Tibial artery (tissue), 4 donors: ENCODE measurements at places on chromosomes 13 and 19.

DNA sequence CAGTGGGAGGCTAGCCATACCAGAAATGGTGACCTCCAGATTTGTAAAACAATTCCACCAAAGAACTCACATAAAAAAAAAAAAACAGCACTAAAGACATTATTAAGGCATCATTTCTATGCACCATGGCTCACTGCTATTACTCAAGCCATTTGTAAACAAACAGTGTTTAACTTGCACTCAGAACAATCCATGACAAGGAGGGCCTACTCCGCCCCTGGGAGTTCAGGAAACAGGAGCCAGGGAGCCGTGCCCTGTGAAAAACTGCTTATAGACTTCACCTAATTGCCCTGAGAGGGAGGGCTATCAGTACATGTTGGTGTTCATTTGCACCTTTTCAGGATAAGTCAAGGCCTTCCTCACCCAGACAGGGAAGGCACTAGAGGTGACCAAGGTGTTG is 103.2 kb downstream of the ZNF429 start:
- DNase-seq, result no peak

GRCh38 chr13:65453982-65454381 is 1776.2 kb downstream of the PCDH9 start:
- no peak for DNase-seq

- peak; percentile 41 for DNase-seq
These were observed 48.6 kb upstream of the GTF3A start for GRCh38 chr13:27375686-27376326.

DNA sequence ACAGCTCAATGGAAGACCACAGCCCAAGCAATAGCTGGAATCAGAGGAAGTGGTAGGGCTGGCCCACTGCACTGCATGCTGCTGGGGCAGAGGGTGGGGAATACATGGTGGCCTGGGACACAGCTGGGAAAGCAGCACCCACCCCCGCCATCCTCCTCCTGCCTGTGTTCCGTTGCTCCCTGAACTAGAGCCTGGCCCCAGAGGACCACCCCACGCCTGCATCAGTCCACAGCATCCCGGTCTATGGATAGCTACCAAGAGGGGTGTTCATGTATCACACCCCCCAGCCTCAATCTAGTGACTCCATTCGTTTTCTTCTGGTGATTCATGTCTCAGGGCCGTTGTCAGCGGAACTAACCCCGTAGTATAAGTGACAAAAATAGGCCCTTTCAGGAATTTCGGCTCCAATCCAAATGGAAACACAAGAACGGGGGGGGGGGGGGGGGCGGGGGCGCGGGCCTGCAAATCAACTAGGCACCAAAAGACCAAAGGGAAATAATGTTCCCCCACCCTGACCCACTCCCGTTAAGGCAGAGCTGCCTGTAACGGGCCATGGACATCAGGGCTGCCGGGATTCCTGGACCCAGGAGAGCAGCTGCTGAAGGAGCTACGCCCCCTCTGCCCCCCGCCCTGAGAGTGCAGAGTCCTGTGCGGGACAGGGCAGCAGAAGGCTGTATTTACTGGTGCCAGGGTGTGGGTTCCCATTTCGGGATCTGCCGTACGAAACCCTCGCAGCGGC is 18.9 kb upstream of the EPHX3 start:
- DNase-seq, result peak; percentile 61

- no peak for DNase-seq
These were observed 97.5 kb downstream of the TNFSF11 start for GRCh38 chr13:42671502-42671901.

GRCh38 chr13:75585153-75585552 is 35.6 kb downstream of the UCHL3 start:
- no peak for DNase-seq

- no peak for DNase-seq
These were observed 148.9 kb downstream of the SIPA1L3 start for GRCh38 chr19:38055655-38056521.

GRCh38 chr19:57850553-57851017 is 926 bp downstream of the ZNF587 start:
- no peak for DNase-seq

DNA sequence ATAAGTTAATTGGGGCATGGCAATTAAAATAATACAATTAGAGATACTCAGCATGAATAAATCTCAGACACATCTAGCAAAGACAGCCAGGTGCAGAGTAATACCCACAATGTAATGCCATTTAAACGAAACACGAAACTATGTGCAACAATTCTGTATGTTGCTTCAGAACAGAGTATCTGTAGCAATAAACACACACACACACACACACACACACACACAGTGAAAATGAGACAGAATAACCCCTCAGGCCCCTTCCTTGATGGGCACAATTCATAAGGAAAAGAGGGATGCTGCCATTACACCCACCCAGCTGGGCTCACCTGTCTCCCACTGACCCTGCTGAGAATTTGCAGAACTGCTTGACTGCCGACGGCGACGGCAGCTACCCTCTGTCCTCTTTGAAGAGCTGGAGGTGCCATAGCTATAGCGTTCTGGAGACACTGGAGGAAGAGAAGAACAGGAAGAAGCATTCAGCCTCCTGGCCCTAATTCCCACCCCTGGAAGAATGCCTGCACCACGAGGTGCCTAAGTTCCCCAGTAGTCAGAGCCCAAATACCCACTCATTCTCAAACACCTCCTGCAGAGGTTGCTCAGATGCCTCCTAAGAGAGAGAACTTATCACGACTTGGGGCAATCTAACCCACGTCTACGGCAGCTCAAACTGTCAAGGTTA is 2.5 kb downstream of the DEDD2 start:
- DNase-seq, result no peak

GRCh38 chr19:55287361-55288079 is 3.7 kb downstream of the BRSK1 start:
- no peak for DNase-seq

GRCh38 chr13:100106005-100106404 is 17.1 kb downstream of the PCCA start:
- DNase-seq, result no peak

DNA sequence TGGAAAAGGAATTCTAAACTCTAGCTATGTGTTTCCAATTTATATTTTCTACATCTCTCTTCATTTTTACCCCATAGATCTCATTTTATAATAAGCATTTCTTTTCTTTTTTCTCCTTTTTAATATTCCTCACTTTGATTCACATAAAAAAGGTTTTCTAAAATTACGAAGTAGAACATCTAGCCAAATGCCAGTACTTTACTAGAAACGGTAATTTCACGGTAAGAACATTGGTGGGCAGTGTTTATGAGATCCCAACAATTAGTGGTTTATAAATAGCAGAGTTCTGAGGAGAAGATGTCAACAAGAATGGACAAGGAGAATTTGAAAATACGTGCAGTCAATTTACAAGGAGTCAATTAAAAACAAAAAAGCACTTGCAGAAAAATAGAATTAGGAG is 94.8 kb downstream of the PCDH9 start:
- no peak for DNase-seq

DNA sequence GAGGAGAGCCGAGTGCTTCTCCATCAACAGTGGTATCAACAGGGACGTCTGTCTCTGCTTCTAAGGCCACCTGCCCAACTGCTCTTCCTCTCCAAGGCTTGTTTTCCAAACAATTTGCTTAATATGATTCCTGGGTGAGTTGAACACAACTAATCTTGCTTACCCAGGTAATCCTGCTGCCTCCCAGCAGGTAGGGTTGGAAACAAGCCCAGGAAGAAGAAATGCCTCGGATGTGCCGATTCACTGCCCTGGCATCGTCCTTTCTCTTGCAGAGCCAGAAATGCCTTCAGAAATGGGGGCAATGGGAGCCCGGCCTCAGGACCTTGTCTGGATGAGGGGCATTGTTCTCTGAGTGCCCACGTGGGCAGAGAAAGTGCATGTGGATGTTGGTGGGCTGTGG is 51.9 kb upstream of the C1QTNF9B start:
- DNase-seq, result no peak

GRCh38 chr19:49845414-49845813 is 5.5 kb upstream of the PTOV1 start:
- no peak for DNase-seq

DNA sequence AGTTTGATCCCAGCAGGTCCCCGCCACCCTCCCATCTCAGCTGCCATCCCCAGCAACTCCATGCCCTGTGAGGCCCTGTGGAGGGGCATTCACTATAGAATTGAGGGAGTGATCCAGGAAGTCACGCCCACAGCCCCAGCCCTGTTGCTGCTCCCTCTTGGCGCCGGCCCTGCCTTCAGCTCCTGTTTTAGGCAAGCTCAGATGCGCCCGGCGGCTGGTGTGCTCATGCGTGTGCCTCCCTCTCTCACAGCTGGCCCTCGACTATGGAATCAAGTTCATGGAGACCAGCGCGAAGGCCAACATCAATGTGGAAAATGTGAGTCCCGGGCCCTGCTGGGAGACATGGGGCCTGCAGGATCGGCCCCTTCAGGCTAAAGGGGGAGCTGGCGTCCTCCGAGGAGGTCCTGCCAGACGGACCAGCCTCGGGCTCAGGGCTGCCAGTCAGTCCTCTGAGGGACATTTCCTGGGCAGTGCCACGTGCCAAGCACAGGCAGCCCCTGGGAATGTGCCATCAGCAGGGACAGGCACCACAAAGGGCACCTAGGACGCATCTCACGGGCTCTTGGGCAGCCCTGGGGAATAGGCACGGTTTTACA is 15.6 kb upstream of the HSH2D start:
- DNase-seq, result no peak

GRCh38 chr13:44112700-44113329 is 233.1 kb downstream of the LACC1 start:
- DNase-seq, result no peak

DNA sequence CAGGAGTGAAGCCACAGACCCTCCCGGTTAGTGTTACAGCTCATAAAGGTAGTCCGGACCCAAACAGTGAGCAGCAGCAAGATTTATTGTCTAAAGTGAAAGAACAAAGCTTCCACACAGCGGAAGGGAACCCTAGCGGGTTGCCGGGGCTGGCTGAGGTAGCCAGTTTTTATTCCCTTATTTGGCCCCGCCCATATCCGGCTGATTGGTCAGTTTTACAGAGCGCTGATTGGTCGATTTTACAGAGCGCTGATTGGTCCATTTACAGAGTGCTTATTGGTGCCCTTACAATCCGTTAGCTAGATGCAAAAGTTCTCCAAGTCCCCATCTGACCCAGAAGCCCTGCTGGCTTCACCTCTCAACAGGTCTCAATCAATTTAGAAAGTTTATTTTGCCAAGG is 126.0 kb upstream of the RFC3 start:
- no peak for DNase-seq

- DNase-seq, result peak; percentile 86
These were observed 1.5 kb downstream of the ERF start for GRCh38 chr19:42253245-42254088.

DNA sequence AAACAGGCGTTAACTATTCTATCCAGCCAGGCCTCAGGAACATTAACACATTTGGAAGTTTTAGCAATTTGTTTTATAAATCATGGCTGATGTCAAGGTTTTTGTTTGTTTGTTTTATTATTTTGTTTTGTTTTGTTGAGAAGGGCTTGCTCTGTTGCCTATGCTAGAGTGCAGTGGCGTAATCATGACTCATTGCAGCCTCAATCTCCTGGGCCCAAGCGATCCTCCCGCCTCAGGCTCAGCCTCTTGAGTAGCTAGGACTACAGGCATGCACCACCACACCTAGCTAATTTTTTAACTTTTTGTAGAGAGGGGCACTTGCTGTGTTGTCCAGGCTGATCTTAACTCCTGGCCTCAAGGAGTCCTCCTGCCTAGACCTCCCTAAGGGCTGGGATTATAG is 28.3 kb downstream of the NUP58 start:
- no peak for DNase-seq

GRCh38 chr13:74040200-74040599 is 94.0 kb downstream of the KLF12 start:
- DNase-seq, result no peak

DNA sequence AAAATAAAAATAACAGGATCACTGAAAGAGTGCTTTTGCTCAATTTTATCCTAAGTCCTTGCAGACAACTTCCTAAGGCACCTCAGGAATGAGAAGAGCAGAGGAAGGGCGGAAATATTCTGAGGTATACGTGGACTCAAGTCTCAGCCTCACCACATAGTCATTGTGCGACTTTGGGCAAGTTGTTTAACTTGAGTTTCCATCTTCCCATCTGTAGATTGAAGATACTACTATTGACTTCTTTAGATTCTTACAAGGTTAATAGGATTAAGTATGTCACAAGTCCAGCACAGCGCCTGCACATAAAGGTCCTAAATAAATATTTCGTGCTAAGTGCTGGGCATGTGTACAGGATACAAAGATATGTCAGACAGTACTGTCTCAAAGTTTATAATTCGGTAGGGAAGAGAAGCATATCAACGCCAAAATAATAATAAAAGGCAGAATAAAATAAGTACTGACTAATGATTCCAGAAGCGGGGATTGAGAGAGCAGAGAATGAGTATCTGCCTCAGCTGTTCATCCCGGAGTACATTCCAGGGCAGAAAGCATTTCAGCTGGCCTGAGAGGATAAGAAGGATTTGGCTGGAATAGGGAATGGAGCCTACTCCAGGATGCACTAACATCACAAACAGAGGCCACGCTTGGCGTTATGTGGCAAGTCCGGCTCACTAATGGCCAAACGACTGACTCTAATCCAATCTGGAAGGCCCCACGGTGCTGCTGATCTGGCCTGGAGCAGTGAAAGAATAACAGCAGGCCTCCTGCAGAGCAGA is 139.7 kb downstream of the FLT1 start:
- DNase-seq, result no peak

DNA sequence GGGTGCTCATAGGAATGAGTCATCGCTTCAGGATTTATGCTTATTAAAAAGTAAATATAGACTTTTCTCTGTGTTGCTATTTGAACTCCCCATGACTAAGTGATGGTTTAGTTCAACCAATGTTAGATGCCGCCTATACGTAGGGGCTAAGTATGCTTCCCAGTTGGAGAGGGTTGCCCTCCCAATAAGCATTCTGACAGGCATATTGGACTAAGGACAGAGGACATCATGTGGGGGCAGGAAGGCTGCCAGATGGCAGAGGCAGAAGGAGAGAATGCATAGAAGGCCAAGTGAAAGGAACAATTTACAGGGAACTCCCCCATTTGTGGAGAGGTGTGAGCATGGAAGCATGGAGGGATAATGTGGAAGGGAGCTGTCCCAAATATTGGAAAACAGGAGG is 318.4 kb upstream of the OBI1 start:
- no peak for DNase-seq
